ENCODE measurements at places on chromosomes 7 and 10.

GRCh38 chr10:89632824-89633223, 12.2 kb downstream of the PANK1 start:
- DNase-seq: no peak

DNA sequence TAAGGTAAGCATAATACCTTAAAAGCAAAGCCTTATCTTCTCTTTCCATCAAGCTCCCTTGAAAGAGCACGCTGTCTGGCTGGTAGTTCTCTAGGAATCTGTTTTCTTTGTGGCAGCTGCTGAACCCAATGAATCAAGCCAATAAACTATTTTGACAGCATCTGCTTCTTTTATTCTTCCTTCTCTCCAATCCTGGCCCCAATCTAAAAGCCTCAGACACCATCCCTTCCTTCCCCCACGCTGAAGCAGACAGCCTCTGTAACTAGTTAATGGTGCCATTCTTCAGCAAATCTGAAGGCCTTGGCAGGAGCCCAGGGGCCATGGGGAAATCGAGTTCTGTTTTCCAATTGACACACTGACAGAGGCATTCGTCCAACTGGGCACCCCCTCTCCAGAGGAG, 186.6 kb upstream of the LYZL1 start:
- no peak for DNase-seq

GRCh38 chr10:80268266-80268665, 21.2 kb downstream of the MAT1A start:
- no peak for DNase-seq

GRCh38 chr10:32199714-32200394, 143.6 kb upstream of the KIF5B start:
- no peak for DNase-seq

- DNase-seq: no peak
These were observed 242.8 kb downstream of the PTPRN2 start for GRCh38 chr7:158344706-158345300.

GRCh38 chr10:68079434-68079833, 4.4 kb upstream of the HERC4 start:
- DNase-seq: no peak

GRCh38 chr7:49692516-49692915, 80.9 kb upstream of the VWC2 start:
- DNase-seq: no peak

All from activated naive CD4-positive, alpha-beta T cell (primary cell).